ENCODE measurements at places on chromosomes 11 and 22.

DNA sequence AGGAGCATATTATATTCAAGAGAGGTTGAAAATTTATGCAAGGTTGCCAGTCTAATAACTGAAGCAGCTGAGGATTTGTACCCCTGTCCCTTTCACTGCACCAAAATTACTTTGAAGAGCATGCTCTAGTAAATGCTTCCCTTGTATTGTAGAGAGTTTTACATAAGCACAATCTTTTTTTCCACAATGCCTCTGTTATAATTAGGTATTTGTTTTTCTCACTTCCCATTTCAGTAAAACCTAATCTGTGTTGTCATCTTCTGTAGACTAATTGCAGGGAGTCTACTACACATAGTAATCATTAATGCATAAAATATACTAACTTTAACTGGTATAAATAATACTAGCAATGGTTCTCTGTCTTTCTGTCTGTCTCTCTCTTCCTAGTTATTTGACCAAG is 718.4 kb upstream of the ANO5 start:
- no peak for DNase-seq

DNA sequence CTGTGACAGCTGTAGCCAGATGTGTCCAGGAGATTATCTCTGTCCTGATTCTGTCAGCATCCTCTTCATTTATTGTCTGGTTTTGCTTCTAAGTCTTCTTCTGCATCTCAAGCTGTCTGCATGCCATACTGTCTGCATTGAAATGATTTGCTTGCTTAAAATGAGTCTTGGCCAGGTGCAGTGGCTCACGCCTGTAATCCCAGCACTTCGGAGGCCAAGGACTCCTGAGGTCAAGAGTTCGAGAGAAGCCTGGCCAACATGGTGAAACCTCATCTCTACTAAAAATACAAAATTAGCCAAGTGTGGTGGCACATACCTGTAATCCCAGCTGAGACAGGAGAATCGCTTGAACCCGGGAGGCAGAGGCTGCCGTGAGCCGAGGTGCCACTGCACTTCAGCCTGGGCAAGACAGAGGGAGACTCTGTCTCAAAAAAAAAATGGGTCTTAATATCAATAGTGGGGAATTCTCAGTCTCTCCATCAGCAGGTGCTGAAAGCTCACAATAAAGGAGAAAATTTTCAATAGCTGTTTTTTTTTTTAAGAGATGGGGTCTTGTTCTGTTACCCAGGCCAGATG is 39.2 kb upstream of the AMPD3 start:
- DNase-seq, result no peak

DNA sequence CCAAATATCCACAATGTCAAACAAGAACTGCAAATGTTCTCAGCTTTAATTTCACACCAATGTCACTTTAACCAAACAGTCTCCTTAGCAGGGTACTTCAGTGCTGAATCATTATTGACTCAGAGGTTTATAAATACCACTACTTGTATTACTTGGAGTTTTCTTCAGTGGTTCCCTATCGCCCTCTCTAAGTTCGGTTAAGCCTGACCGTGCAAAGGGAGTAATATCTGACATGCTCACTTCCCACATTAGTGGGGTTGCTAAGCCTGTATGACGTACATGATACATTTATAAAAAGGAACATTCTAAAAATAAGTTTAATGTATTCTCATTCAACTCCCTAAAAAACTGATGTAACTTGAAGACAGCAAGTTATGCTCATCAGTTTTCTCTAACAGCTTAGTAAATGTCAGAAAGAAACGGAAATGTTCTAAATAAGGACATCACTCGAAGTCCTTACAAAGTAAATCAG is 93.1 kb upstream of the ZC3H12C start:
- DNase-seq, result no peak

DNA sequence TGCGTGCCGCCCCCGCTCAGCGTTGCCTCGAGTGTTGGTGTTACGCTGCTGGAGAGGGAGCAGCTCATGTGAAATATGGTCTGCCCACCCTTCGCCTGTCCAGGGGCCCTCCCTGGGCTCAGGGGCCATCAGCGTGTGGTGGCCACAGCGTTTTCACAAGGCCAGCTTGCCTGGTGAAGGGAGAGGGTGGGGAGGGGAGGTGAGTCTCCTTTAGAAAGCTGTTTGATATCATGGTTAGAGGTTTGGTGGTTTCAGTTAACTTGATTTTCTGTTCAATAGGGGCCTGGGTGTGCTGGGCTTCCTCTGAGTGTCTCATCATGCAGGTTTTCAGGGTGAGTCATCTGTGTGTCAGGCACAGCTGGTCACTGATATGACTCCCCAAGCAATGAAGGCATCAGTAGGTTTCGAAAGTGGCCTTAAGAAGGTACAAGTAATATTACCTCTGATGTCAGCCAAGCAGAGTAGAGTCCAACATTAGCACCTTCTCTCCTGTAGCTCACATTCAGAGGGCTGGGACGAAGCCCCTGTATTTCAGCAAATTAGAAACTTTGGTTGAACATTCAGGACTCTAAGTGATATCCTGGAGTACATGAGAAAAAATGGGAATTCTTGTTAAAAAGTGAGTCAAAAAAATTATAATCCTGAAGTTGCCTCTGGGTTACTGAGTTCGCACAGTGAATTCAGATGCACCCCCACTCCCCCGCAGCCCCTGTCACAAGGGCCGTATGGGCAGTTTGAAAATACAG is 172.5 kb downstream of the TBC1D22A start:
- DNase-seq, result peak; percentile 77

DNA sequence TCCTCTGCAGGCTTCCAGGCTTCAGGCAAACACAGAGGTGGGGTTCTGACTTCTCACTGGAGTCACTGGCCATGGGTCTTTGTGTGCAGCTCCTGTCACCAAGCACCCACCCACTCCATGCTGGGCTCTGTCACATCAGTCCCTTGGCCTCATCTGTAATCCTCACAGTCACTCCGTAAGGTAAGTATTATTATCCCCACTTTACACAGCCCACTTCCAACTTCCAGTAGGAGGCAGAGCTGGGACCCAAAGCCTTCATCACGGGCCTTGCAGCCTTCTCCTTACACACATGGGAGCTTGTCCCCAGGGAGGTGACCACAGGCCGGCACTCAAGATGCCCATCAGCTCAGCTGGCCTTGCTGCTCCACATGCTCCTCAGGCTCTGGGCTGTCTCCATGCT is 266.7 kb upstream of the B3GAT1 start:
- no peak for DNase-seq

DNA sequence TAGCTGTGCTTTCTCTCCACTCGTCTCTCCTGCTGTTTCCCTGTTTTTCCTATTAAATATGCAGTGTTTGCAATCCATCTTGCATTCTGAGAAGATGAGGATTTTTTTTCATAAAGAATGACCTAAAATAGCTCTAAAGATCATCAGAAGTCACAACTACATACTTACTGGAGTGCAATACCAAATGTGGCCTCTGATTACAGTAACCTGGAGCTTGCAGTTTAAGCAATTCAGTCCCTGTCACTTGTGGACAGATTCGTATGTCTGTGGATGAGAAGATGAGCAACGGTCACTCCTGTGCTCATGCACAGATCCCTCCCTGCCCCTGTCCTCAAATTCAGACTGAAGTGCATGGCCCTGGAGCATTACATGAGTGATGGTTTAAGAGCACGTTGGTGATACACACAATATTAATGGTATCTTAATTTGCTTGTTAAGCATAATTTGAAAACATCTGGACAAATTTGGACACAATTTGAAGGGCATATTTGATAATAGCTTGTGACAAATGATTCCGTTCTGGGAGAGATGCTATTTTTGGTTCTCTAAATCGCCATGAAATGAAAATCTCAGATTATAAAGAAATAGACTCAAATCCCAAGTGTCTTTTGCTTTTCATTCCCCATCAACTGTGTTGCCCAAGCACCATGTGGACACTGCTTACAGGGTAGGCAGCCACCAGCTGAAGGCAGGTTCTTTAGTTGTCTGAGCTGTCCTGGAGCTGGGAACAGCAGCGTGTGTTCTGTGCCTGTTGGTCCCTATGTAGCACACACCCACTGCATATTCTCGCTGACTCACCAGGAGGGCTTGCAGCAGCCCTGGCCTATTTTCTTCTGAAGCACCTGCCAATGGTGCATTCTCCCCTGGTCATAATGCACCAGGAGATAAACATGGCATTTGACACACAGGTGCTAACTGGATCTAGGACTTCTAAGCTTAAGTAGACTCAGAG is 32.6 kb upstream of the PRAME start:
- DNase-seq, result no peak

Data from hematopoietic multipotent progenitor cell treated with erythropoietin and hydrocortisone succinate and interleukin-3 and kit ligand, for 17 days (in vitro differentiated cells).